HEK293T (cell line): ENCODE measurements at places on chromosomes 1 and 21.

DNA sequence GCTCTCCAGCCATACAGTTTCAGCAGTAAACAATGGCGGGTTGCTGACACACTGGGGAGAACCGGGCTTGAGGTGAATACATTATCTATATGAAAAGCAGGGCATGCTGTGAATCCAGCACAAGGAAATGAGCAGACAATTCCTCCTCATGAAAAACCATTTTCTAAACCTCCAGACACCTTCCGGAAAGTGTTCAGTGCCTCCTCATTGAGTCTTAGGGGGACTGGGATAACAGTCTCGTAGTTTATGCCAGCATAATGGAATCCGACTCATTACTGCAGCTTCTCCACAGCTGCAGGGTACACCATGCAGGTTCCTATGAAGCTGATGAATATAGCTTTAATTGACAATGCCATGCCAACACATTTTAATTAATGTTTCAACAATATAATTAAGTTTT, 284.1 kb downstream of the BACH1 start:
- DNase-seq = no peak

DNA sequence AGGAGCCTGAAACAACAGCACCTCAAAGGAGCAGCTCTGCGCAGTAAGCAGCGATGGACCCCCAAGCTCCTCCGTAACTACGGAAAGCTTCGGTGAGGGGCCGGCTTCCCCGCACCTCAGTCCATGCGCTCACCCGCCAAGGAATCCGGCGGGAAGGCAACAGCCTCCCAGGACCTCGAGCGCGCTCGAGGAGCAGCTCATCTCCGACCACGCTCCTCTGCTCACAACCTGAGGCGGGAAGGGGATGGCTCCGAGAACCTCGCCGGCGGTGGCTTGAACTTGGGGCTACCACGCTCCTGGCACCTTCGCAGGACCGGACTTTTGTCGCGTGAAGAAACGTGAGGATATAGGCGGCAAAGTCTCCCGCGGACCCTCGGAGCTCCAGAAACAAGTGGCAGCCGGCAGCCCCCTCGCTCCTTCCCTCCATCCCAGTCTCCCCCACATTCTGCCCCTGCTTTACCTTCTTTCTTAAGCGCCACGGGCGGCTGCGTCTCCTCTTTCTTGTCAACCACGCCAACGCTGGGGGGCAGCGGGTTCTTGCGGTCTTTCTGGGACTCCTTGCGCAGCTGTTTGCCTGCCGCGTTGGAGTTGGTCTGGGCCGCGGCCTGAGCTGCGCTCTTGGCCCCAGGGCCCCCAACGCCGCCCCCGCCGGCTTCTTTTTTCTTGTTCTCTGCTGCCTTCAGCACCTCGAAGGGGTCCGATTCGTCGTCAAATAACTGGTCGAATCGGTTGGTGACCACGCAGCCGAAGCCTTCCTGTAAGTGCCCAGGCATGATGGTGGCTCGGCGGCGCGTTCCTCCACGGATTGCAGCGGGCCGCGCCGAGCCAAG, 459 bp downstream of the SERBP1 start:
- peak; percentile 46 for DNase-seq

DNA sequence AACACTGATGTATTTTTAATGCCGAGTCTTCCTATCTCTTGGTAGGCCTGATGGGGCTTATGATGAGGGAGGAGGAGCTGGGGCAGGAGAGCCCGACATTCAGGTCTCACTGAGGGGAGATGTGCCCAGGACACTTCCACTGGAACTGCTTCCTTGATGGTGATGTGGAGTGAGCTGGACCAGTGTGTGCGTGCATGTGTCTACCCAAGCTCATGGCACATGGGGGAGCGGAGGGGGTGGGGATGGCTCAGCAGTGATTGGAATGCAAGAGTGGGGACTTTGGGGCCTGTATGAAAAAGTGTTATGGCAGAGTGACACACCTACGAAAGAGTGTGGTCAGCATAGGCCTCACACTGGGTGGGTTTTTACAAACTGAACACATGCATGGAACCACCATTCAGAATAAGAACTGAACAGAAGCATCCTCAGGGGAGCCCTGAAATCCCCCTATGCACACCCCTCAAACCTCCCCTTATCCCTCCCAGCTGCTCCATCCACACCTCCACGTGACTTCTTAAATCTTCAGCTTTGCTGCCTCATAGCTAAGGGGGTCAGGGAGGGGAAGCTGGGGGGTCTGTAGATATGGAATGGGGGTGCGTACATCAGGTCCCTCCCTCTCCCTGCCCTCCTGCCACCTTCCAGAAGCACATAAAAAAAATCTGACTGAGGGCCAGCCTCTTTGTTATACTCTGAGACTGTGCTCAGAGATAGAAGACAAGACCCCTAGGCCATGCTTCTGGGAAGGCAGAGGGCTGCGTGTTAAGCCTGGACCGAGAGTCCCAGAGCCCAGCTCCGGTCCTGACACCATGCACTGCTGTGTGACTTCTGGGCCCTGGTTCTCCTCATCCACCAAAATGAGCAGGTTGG, 11.6 kb downstream of the IL6R start:
- DNase-seq = no peak

GRCh38 chr1:93605812-93606512, 75.7 kb downstream of the BCAR3 start:
- no peak for DNase-seq

GRCh38 chr1:21301794-21302440, 11.7 kb upstream of the ECE1 start:
- no peak for DNase-seq

- DNase-seq = no peak
Measured at GRCh38 chr1:22282364-22282995, 139.6 kb upstream of the WNT4 start.
